ENCODE measurements at places on chromosomes 1 and 21.

DNA sequence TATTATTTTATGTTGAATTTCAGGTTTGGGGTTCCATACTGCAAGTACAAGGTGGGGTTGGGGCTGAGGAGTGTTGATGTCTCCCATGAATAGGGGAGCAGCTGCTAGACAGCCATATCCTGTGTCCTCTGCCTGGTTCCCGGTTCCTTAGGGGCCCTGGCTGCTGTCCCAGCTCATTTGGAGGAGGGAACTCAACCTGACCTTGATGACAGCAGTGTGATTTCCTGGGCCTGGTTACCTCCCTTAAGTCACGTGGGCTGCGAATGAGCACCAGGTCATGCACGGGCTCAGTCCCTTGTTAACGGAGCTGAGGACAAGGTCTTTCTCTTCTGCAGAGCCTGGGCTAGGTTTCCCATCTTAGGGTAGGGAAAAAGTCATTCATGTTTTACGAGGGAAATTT, 85.1 kb downstream of the MTR start:
- DNase-seq, result no peak

DNA sequence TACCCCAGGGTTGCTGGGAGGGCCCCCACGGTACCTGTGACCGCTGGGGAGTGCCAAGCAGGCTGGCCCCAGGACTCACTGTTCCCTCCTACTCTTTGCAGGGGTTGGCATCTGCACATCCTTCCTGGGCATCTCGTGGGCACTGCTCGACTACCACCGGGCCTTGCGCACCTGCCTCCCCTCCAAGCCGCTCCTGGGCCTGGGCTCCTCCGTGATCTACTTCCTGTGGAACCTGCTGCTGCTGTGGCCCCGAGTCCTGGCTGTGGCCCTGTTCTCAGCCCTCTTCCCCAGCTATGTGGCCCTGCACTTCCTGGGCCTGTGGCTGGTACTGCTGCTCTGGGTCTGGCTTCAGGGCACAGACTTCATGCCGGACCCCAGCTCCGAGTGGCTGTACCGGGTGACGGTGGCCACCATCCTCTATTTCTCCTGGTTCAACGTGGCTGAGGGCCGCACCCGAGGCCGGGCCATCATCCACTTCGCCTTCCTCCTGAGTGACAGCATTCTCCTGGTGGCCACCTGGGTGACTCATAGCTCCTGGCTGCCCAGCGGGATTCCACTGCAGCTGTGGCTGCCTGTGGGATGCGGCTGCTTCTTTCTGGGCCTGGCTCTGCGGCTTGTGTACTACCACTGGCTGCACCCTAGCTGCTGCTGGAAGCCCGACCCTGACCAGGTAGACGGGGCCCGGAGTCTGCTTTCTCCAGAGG, 6.8 kb downstream of the XKR8 start:
- DNase-seq, result no peak

DNA sequence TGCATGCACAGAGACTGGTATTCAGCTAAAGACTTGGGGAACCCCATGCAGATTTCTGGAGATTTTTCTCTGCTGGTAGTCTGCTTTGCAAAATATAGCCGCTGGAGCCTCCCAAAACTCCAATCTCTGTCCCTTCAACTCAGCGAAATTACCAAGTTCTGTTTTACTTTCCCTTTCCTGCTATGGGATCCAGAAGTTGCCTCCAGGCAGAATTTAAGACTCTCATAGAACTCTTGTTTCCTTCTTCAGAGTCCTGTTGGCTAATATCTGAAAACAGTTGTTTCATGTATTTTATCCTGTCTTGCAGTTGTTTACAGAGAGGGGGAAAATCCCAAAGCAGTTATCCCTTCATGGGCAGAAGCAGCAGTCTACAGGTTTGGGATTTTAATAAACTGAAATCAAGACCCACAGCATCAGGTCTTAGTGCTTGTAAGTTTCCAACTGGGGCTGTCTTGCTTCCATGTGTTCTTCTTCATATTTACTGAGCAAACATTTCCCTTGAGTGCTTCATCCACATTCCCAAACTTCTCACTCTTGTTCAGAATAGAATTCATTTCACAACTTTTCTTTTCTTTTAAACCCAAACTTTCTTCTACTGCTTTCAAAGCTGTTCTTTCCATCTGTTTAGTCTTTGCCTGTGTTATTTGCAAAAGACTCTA, 221.3 kb upstream of the DMRTA2 start:
- DNase-seq, result peak; percentile 10

DNA sequence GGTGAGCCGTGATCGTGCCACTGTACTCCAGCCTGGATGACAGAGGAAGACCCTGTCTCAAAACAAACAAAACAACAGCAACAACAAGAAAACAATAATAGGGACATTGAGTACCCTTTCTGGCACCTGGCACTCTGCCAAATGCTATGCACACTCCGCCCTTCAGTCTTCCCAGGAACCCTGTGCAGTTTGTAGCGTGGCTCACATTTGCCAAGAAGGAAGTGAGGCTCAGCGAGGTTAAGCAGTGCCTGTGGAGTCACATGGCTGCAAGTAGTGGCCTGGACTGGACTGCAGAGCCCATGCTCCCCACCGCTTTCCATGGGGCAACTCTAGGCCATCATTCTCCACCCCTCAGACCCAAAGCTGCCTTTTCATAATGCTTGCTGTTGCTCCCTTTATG, 5.3 kb upstream of the EVA1B start:
- DNase-seq, result no peak

DNA sequence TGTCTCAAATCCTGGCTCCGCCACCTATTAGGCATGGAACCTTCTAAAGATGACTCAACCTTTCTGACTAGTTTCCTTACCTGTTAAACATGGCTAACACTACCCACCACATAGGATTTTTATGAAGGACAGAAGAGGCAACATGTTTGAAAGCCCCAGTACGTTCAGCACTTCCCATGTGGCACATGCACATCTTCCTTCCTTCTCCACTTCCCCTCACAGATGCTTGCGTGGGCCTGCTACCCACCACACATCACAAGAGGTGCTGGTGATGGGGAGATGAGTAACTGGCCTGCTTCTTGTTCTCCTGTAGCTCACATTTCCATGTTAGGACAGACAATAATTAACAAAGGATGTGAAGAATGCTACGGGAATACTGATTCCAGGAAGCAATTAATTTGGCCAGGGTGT, 7.1 kb downstream of the ZBTB21 start:
- no peak for DNase-seq

GRCh38 chr1:59687081-59687480, 127.7 kb upstream of the HOOK1 start:
- DNase-seq, result no peak

GRCh38 chr21:25944672-25945213, 210.0 kb downstream of the GABPA start:
- no peak for DNase-seq

- no peak for DNase-seq
Measured at GRCh38 chr1:98021126-98021525, 100.3 kb upstream of the DPYD start.

- DNase-seq, result no peak
Measured at GRCh38 chr21:37149411-37149810, 76.4 kb downstream of the TTC3 start.

DNA sequence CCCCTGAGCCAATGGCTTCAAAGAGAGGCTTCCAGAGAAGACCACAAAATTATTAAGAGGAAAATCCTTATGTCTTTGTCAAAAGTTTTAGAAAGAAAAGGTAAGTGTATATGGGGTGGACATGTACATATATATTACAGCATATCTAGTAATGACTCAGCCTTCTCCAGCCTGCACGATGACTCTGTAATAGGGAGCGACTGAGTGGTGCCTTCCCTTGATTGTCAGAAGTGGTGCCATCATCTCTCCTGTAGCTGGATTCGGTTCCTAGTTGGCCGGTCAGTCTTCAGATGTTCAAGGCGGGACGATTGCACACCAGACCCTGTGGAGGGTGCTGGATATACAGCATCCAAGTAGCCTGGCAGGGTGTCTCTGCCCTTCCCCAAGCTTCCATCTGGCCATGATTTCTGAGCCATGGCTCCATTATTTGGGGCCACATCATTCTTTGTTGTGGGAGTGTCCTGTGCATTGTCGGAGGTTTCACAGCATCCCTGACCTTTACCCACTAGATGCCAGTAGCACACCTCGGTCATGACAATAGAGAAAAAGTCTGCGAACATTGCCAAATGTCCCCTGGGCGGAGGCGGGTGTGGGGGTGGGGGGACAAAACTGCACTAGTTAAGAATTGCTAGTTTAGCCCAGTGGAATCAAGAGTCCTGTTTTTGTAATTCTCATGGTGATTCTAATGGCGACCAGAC, 206.2 kb upstream of the KAZN start:
- DNase-seq, result no peak

GRCh38 chr1:10793129-10793651, 3.3 kb downstream of the CASZ1 start:
- peak; percentile 54 for DNase-seq

GRCh38 chr1:213750231-213751063, 237.3 kb upstream of the PROX1 start:
- DNase-seq, result no peak

- no peak for DNase-seq
Measured at GRCh38 chr1:44646261-44647110, 27.8 kb downstream of the TMEM53 start.

DNA sequence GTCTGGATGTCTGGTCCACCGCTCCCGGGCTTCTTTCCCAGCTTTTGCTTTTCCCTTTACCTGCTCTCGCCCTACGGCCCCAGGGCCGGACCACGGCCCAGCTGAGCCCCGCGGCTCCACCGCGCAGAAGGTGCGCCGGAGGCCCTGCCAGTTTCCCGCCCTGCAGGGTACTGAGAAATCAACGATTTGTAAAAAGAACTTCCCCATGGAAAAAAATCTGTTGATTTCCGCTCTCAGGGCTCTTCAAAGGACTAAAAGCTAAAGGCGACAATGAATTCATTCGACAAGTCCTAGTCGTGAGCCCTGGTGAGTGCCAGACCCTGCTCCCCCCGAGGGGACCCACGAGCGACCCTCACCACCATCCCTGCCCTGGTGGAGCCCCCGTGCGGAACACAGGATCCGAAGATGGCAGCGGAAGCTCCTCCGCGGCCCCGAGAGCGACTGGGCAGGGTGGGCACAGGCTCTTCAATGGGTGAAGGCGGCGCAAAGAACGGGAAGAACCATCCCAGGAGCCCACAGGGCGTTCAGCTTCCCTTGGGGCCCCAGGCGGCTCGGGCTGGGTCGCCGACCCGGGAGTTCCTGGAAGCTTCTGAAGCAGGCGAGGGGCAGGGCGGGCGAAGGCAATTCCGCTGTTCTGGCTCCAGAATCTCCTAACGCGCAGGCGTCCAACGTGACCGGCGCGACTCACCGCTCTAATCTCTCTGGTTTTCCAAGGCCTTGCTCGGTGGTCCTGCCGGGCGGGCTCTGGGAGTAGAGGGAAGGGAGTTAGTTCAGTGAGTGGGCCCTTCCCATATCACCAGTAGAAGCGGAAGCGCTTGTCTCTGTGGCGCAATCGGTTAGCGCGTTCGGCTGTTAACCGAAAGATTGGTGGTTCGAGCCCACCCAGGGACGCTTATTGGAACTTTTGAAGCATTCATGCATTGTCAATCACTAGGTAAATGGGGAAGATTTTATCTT, 6.6 kb upstream of the RNU1-2 start:
- DNase-seq, result peak; percentile 85

- no peak for DNase-seq
Measured at GRCh38 chr1:5815211-5815610, 177.0 kb downstream of the NPHP4 start.

DNA sequence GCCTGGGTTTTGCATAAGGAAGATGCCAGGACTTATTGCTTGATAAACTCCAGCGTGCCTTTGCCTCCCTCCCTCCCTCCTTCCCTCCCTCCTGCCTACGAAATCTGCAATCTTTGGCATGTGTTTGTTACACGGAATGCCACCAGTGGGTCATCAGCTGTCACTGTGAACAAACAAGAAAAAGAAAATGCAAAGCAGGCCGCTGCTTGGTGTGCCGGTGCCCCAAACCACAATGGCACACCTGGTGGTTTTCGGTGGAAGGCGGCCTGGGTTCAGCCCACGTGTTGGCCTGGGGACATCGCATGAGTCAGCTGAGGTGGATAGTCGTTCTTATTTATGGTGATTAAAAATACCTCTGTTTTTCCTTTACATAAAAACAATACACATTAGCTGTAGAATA, 16.3 kb upstream of the IFNLR1 start:
- DNase-seq, result no peak

- DNase-seq, result no peak
Measured at GRCh38 chr1:171501305-171502024, 16.1 kb downstream of the PRRC2C start.

DNA sequence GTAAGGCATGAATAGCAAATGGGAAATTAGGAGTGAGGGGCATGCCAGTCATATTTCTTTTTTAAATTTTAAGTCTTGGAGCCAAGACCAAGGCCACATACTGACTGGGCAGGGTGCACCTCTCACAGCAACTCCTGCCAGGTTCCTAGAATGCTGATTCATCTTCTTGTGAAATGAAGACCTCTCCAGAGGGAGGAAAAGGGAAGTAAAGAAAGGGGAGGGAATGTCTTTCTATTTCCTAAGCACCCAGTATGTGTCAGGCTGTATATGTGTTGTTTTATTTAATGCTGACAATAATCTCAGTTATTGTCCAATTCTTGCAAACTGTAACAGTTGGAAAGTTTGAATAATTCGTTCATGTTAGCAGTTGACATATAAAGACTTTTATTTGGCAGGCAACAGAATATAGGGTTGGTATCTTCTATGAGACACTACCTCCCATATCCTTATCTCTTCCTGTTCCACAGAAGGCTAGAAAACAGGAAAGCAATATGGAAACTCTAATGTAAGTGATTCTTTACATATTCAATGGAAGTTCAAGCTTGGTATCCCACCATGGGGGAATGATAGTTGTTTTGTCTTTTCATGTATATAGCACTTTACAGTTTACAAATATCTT, 259.1 kb upstream of the USP24 start:
- no peak for DNase-seq

All from hepatocyte (in vitro differentiated cells).